ENCODE measurements at places on chromosomes 5 and 9.

DNA sequence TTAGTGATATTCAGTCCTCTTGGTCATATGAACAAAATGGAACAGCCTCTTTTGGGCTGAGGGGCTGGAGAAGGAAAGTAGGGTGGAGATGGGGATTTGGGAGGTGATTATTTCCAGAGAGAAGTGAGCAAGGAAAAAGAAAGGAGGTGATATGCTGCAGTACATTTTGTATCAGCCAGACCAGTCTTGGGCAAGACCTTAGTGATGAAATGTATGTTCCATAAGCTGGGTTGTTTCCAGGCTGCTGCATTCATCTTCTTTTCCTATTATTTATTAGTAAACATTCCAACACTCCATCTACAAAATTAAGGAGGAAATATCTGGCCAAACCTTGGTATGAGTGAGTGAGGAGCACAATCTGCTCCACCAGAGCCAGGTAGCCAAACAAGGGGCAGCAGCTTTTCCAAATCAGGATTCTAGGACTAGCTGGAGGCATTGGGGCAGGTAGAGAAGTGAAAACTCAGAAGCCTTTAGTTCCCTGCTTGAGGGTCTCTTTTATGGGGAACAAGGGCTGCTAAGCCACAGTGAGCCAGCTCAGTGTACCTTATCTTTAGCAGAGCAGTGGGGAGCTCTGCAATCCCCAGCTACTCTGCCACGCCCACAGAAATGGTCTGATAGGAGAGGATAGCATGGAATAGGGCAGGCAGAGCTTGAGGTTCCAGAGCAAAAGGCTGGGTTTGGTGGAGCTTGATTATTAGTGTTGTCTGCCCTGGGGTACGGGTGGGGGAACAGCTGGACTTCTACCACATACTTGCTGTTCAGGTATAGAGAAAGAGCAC lies 19.5 kb downstream of the RAD1 start:
- DNase-seq = no peak

DNA sequence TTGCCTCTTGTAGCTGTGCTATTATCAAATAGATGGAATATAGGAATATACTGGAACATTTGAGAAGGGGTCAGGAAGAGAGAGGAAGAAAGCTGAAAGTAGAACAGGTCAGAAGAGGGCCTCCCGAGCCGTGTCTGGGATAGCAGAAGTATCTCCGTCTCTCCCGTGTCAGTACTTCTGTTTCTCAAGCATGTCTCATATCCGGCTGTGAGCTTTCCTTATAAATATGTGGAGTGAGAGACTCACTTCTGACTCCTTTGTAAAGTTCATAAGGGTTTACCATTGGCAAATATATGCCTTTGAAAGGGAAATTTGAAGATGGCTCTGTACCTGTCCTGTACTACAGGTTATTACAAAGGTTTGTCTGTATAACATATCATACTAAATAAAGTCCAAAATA lies 50.3 kb downstream of the MOCS2 start:
- no peak for DNase-seq

GRCh38 chr5:116521173-116521872 lies 53.3 kb downstream of the SEMA6A start:
- DNase-seq = no peak

GRCh38 chr9:7467186-7467585 lies 332.4 kb downstream of the DMAC1 start:
- DNase-seq = no peak

DNA sequence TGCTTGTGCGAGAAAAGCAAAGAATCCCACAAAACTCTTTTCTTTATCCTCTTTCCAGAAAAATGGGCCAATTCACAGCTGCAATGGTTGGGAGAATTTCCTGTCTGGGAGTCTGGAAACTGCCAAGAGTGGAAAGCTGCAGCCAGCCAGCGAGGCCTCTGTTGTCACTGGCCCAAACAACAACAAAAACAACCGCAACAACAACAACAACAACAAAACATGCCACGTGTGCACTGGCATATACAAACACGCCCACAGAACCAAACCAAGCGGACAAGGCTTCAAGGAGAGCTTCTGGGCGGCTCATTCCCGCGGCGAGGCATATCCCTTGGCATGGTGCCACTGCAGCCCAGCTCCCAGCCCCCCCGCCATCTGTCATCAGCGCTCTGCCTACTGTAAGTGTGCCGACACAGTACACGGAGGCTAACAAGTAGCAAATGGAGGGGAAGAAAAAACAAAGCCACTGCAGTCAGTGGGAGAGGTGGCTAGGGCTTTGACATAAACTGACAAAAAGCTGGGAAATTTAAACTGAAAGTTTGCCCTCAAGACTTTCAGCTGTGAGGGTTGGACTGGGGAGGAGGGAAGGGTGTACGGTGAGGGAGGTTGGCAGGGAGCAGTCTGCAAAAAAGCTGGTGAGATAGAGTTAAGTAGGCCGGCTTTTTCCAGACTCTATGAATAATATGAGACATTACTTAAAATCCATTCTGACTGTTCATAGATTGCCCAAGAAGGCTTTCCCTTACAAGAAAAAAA lies 165.0 kb upstream of the ZNF462 start:
- DNase-seq = no peak

DNA sequence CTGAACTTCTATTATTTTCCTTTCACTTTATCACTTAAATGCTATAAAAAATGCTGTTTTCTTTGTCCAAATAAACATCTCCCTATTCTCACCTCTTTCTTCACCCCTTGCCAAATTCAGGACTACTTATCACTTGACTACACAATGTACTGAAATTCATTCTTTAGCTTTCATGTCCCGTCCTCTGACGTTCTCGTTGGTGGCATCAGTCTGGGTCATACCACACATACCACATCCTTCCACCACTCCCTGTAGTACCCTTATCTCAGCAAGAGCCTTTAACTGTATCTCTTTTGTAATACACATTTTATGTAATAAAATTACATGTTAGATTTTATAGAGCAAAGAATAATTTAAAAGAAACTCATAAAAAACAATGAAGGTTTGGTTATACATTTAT lies 231.1 kb upstream of the PAPPA start:
- no peak for DNase-seq

- DNase-seq = no peak
Observed at GRCh38 chr9:33147416-33148169, 19.5 kb downstream of the B4GALT1 start.

DNA sequence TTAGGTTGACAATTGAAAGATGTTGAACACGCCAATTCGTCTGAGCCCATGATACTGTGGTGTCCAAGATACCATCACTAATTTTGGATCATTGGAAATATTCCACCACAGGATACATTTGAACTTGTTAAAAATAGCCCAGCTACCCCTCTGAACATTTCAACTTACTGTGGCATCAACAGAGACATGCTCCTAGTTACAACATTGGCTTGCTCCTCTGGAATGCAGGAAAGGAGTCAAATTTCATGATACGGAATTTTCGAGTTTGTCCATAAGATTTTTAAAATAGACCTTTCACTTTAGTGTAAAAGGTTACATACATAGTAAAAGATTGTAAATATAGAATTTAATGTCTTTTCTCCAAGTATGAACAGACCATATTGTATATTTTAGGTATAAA lies 12.8 kb downstream of the SEMA5A start:
- DNase-seq = no peak

- DNase-seq = no peak
Observed at GRCh38 chr9:118577121-118577520, 792.1 kb downstream of the BRINP1 start.

DNA sequence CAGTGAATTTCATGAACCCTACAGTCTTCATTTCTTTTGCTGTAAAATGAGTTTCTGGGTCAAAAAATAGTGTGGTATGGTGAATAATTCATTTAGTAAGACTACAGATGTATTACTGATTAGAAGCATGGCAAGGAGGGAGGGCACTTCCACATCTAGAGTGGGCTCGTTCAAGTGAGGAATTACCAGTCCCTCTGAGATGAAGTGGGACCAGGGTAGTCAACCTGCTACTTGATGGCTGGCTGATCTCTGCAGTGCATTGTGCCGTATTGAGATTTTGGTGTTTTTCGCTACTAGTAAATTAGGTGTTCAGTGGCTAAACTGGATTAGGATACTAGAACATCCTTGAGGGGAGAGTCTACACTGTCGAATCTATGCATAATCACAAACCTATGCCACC lies 10.8 kb downstream of the CDC37L1 start:
- DNase-seq = no peak

DNA sequence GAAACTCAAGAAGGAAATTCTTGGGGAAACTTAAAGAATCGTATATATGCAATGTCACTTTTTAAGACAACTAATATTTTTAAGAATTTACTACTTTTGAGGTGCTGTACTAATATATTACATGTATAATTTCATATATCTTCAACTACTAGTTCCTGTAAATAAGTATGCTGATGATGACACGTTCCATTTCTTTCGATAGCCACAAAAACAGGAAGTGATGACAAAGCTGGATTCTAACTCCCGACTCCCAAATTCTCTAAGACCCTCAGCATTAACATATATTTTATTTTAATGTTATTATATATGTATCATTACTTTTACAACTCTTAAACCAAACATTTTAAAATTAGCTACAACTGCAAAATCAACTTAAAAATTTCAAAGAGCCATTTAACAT lies 74.8 kb downstream of the STK32A start:
- no peak for DNase-seq

GRCh38 chr5:175082866-175083590 lies 358.6 kb downstream of the MSX2 start:
- DNase-seq = no peak

GRCh38 chr9:123957731-123958130 lies 27.8 kb upstream of the DENND1A start:
- no peak for DNase-seq

GRCh38 chr9:37379835-37380234 lies 42.7 kb upstream of the GRHPR start:
- no peak for DNase-seq

DNA sequence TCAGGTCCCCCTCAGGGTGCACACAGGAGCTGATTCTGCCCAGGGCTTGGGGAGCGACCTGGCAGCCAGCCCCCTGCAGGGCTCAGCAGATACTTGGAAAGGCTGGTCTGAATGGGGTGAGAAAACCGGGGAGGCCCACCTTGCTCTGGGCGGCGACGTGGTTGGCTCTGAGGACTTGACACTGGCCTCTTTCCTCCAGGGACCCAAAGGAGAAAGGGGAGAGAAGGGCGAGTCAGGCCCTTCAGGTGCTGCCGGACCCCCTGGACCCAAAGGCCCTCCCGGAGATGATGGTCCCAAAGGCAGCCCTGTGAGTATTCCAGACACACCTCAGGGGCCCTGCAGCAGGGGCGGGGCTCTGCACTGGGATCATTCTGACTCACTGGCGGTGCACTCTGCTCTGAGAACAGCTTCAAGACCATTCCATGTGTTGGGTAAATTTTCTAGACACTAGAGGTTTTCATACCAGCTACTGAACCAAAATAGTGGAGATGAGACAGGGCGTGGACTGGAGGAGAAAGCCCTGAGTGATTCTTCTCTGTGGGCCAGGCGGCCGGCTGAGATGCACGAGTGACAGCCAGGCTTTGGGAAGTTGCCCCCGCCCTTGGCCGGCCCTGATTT lies 65.9 kb upstream of the FCN2 start:
- no peak for DNase-seq

DNA sequence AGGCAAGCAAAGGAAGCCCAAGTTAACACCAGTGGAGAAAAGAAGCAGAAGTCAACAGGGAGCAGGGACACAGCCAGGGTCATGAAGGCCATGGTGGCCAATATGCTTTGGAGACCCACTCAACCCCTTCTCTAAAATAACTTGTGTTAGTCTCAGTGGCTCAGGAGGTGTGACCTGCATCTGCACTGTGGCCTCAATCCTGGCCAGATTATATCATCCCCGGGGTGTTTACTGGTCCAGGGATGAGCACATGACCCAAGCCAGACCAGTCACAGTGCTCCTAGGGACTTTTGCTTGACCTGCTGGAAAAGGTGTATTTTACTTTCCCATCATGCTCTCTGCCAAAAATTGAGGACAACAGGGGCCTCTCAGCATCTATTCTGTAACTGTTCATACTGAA lies 105.2 kb downstream of the DPYSL3 start:
- DNase-seq = no peak

- DNase-seq = no peak
Observed at GRCh38 chr9:16207161-16207560, 654.3 kb downstream of the CCDC171 start.

DNA sequence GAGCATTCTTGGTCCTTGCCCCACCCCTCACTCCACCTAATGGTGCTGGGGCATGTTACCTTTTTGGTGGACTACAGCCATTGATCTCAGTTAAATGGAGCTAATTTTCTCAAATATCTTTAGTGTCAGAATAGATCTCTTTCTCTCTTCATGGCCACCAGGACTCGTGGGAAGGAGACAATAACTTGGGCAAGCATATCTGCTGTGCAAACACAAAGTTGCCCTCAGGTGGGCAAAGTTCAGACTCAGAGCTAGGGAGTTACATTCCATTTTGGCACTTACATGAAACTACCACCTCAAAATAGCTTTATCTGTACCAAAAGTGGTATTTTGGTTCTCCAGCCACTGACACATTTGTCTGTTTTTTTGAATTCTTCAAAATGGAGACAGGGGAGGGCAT lies 671.9 kb upstream of the KLF4 start:
- DNase-seq = no peak

DNA sequence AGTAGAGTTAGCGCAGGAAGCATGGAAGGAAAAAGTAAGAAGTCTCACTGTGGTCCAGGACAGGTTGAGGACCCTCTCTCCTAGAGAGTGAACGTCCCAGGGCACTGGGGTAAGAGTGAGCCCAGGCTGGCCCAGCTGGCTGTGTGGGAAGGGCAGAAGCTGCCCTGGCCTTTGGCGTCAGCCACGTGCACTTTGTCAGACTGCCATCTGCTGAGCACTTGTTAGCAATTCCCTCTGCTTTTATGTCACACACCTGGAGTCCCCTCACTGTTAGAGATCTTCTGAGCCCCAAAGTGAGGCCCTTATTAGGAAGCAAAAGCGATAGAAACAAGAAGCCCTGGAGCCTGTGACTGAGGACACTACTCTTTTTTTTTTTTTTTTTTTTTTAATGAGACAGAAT lies 79.1 kb downstream of the UGCG start:
- no peak for DNase-seq

DNA sequence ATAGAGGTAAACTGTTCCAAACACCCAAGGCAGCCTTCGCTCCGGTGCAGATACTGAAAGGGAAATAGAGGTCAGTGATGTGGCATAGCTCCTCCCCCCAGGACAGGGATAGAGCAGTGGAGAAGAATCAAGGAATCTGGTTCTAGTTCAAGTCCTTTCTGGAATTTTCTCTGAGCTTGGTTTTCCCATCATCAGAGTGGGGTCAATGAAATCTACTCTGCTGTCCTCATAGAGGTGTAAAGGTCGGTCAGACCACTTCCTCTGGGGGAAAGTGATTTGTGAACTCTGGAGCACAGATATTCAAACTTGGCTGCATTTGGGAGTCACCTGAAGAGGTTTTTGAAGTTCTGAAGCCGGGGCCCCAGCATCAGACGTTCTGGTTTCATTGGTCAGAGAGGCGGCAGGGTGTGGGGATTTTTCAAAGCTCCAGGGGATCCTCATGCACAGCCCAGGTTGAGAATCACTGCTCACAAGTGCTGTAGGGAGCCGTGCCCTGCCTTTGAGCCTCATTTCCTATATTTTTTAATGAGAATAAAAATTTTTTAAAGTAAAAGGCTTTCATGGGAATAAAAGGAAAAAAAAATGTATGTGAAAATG lies 105.7 kb upstream of the RAD23B start:
- DNase-seq = no peak

Measured in GOT3 (cell line).